Small intestine (tissue), 16 donors: ENCODE measurements at places on chromosomes 16 and 17. TPM values are rescaled to one million over a fixed set of nuclear protein-coding genes. Genes with fewer than 3 reads are reported as not detected.
A peak's percentile ranks its signal among the peaks of the same experiment; 100 is the strongest.

The TBC1D26 gene
- not detected for polyA plus RNA-seq

The MYO1D gene
- polyA plus RNA-seq = 71.6 TPM

The AOC3 gene
- 30.0 TPM for polyA plus RNA-seq

The WSCD1 gene
- polyA plus RNA-seq = 5.0 TPM

The SMIM36 gene
- polyA plus RNA-seq = not detected

The TSPAN10 gene
- polyA plus RNA-seq = 0.40 TPM

The NPIPB6 gene
- 2.8 TPM for polyA plus RNA-seq

The PLA2G10 gene
- 8.0 TPM for polyA plus RNA-seq

The CDH1 gene
- 366 TPM for polyA plus RNA-seq

GRCh38 chr17:34156741-34157589 is 98.1 kb upstream of the CCL2 start:
- no peak for DNase-seq

DNA sequence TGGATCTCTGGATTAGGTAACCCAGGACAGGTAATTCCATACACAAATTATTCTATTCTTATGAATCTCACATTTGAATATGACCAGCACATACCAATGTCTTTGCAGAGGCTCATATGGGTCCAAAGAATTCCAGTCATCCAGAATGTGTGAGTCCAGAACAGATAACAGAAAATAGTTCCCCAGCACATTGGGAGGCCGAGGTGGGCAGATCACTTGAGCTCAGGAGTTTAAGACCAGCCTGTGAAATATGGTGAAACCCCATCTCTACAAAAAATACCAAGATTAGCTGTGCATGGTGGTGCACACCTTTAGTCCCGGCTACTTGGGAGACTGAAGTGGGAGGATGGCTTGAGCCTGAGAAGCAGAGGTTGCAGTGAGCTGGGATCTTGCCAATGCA is 26.9 kb downstream of the HYDIN start:
- DNase-seq = no peak

- peak; percentile 83 for DNase-seq
Measured at GRCh38 chr17:11644265-11645212, 46.3 kb downstream of the DNAH9 start.

DNA sequence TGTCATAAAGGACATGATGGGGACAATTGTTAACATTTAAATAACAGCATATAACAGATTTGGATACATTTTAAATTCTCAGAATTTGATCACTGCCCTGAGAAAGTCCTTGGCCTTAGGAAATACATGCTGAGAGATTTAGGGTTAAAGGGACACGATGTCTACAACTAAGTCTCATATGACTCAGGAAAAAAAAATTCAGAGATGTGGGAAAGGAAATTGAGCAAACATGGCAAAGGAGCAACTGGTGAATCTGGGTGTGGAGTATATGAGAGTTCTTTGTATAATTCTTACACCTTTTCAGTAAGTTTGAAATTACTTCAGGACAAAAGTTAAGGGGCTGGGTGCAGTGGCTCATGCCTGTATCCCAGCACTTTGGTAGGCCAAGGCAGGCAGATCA is 18.2 kb downstream of the MPP3 start:
- DNase-seq = no peak

- peak; percentile 91 for DNase-seq
Measured at GRCh38 chr17:79840269-79840988, 1.2 kb upstream of the CBX4 start.

- peak; percentile 53 for DNase-seq
Measured at GRCh38 chr17:50076591-50077235, 18.4 kb upstream of the PDK2 start.

DNA sequence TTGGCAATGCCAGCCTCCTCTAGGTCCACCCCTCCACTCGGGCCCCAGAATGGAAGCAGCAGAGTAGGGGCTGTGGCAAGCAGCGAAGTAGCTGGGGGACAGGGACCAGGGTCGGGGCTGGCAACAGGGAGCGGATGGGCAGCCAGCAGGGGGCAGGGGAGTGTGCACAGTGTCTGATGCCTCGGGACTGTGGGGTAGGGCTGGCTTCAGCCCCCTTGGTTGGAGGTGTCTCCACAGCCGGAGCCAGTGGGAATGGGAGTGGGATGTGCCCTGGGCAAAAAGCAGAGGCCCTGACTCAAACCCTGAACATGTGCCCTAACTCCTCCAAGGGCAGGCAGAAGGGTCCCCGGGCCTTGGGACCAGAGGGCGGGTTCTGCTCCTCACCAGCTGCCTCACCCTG is 18.5 kb upstream of the ARHGAP27 start:
- DNase-seq = no peak

- DNase-seq = no peak
Measured at GRCh38 chr16:47110939-47111338, 32.8 kb downstream of the NETO2 start.

DNA sequence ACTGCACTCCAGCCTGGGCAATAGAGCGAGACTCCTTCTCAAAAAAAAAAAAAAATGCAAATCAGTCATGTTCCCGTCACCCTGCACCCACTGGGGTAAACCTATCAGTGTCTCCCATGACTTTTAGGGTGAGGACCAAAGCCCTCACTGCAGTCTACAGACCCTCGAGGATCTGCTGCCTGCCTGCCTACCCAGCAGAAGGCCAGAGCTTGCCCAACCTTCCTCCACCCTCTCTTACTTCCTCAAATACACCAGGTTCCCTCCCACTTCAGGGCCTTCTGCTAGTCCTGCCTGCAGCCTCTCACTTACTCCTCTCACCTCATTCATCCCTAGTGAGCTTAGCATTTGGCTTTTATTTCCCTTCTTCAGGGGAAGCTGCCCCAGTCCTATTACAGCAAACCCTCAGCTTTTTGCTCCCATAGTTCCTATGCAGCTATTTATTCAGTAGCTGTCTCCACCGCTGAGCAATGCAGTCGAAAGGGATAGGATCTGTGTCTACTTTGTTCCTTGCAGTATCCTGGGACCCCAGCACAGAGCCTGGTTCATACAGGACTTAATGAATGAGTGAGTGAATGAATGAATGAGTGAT is 17.8 kb upstream of the TOB1 start:
- DNase-seq = no peak

GRCh38 chr17:57662644-57663308 is 82.3 kb downstream of the CCDC182 start:
- DNase-seq = peak; percentile 90

DNA sequence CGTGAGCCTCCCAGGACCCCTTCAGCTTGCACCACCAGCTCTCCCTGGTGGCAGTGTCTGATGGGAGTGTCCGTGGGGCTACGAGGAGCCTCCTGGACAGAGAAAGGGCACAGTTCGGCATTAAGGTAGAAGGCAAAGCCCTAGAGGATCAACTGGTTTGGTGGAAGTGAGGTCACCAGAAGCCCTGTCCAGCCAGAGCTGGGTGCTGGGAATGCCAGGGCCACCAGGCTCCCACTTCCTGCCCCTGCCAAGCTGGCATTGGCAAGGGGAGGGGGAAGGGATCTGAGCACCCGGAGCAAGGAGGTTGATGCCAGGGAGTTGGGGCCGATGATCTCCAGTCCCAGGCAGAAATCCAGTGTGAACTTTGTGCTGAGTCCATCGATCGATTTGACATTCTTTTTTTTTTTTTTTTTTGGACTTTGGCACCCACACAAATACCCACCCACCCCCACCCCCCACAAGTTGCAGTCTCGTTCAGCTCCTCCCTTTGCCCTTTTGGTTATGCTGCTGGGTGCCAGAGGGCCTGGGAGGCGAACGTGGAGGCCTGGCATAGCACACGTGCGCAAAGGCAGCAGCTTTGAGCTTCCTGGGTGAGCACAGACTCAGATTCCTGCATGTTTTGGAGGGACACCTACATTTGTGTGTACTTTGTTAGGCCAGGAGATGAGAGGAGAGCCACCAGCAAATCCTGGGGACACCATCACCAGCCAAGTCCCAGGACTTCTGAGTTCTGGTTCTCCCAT is 2.1 kb downstream of the NHERF1 start:
- peak; percentile 89 for DNase-seq

GRCh38 chr17:3923466-3924190 is 7.4 kb upstream of the P2RX1 start:
- no peak for DNase-seq

- DNase-seq = no peak
Measured at GRCh38 chr16:71464231-71464630, 2.2 kb upstream of the ZNF23 start.

GRCh38 chr16:73427164-73427563 is 379.2 kb upstream of the ZFHX3 start:
- no peak for DNase-seq

GRCh38 chr16:89498839-89499238 is 8.5 kb upstream of the ANKRD11 start:
- DNase-seq = no peak

DNA sequence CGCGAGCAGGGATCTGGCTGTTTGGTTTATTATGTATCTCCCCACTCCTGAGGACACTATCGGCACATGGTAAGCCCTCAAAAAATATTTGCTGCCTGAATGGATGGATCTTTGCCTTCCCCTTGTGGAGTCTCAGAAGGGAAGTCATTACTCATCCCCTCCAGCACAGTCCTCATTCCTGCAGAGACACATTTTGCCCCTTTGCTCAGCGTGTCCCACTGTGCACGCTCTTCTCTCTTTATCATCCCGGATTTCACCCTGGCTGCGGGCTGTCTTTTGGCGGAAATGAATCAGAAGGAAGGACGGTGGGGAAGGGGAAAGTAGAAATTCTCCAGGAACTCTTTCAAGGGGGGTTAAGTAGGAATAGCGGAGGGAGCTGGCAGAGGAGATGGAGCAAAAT is 125.2 kb upstream of the CDC42EP4 start:
- no peak for DNase-seq

DNA sequence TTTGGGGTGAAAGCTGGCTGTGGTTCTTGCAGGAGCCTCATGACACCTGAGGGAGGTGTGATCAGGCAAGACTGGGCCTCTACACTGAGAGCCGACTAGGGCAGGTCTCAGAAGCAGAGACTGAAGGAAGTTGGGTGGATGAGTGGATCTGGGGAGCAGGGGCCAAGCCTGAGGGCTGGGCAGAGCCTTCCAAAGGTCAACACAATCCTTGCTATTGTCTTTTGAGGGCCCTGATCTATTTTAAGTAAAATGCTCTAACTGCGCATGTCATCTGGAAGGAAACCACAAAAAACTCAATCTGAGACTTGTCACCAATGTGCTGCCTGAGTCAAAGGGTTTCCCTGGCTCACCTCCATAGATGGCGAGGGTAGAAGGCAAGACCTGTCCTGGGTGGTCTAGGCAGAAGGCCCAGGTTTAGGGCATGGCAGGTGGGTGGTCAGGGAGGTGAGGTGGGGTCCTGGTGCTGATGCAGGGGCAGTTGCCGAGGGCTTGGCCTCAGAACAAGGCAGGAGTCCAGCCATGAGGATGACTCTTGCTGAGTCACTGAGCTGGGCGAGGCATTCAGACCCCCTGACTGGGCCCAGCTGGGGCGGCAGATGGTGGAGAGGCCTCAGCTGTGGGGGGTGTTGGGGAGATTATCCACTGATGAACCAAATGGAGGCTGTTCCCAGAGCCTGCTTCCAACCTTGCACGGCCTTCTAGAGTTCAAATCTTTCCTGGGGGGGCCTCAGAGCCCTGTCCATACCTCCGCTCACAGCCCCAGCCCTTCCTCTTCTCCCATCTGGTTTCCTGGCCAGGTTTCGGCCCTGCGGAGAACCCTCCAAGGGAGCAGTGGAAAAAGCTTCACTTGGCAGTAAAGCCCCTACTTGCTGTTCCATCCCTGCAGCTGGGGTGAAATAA is 5.1 kb downstream of the MVP start:
- peak; percentile 67 for DNase-seq

GRCh38 chr17:66302761-66303626 is 581 bp downstream of the PRKCA start:
- peak; percentile 75 for DNase-seq

- no peak for DNase-seq
Measured at GRCh38 chr16:56424791-56425438, 430 bp downstream of the AMFR start.

DNA sequence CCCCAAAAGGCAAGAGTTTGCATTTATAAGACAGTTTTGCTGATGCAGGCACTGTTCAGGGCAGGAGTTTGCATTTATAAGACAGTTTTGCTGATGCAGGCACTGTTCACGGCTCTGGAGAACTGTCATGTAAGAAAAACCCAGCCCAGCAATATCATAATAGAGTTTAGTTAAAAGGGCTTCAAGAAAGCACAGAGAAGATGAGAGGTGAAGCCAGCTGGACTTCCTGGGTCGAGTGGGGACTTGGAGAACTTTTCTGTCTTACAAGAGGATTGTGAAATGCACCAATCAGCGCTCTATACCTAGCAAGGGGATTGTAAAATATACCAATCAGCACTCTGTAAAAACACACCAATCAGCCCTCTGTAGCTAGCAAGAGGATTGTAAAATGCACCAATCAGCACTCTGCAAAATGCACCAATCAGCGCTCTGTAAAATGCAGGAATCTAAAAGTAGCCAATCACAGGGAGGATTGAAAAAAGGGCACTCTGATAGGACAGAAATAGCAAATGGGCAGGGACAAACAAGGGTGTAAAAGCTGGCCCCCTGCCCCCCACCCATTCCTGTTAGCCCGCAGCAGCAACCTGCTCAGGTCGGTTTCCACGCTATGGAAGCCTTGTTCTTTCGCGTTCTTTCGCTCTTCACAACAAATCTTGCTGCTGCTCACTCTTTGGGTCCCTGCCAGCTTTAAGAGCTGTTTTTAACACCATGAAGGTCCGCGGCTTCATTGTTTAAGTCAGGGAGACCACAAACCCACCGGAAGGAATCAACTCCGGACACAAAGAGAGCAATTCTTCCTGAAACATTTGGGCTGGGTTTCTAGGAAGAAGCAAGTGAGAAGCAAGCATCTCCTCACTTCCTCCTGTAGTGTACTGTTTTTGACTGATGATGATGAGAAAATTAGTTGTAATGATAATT is 1.8 kb upstream of the CBX1 start:
- DNase-seq = no peak

- no peak for DNase-seq
Measured at GRCh38 chr17:55813944-55814343, 63.1 kb downstream of the PCTP start.

GRCh38 chr17:4161967-4162305 is 18.9 kb downstream of the CYB5D2 start:
- no peak for DNase-seq

GRCh38 chr16:17364319-17365210 is 106.2 kb downstream of the XYLT1 start:
- DNase-seq = no peak

DNA sequence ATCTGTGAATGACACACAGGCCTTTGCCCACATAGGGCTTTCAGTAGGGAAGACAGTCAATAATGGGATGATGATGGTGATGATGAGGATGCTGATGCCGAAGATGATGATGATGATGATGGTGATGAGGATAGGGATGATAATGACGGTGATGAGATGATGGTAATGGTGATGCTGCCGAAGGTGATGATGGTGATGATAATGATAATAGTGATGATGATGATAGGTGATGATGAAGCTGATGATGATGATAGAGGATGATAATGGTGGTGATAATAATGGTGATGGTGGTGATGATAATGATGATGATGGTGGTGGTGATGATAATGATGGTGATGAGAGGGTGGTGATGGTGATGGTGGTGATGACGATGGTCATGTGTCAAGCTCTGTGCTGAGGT is 12.9 kb downstream of the FOXL1 start:
- DNase-seq = no peak

GRCh38 chr16:80341263-80341662 is 199.5 kb upstream of the DYNLRB2 start:
- peak; percentile 19 for DNase-seq

- DNase-seq = peak; percentile 6
Measured at GRCh38 chr16:88194397-88195268, 188.1 kb upstream of the ZNF469 start.
